ENCODE measurements at places on chromosomes 1 and 21. TPM values are rescaled to one million over a fixed set of nuclear protein-coding genes. Genes with fewer than 3 reads are reported as not detected.
A peak's percentile ranks its signal among the peaks of the same experiment; 100 is the strongest.

GRCh38 chr1:245278846-245279245, 124.1 kb downstream of the KIF26B start:
- no peak for DNase-seq

- no peak for DNase-seq
Observed at GRCh38 chr1:214188835-214189234, 92.1 kb upstream of the SMYD2 start.

GRCh38 chr1:152141971-152142584, 16.9 kb downstream of the RPTN start:
- no peak for DNase-seq

Gene TSPAN2
- 38.3 TPM for polyA plus RNA-seq

DNA sequence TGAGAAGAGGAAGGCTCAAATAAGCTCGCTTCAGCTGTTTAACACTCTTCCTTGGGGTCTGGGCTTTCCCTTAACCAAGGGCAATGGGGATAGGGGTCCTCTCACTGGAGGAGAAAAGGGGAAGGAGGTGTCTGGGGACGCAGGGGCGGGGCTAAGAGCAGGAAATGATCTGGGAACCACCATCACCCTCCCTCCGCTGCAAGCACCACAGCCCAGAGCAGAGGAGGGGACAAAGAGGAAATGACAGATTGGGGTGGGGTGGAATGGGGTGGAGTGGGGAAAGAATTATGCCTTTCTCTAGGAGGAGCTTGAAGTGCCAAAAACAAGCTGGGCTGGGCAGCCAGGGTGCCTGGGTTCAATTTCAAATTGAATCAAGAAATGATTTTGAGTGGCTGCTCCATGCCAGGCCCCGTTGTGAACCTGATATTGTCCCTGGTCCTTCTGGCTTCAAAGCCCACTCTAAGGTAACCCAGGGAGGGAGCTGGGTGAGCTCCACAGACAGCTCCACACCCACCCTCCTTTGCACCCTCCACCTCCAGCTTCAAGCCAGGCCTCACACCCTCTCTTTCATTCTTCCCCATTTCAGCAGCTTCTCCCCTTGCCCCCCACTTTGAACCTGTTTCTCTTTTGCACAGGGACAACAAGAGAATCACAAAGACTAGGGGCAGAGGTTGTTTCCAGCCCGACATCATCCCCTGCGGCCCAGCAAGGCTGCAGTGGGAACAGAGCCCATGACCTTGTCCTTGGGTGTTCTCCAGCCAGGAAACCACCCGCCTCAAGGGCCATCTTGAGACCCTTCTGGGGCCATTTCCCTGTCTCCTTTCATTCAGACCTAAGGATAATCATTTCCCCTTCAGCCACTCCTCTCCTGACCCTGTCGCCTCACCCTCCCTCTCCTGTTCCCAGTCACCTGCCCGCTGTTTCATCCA, 1.1 kb downstream of the ARHGAP30 start:
- DNase-seq = no peak

DNA sequence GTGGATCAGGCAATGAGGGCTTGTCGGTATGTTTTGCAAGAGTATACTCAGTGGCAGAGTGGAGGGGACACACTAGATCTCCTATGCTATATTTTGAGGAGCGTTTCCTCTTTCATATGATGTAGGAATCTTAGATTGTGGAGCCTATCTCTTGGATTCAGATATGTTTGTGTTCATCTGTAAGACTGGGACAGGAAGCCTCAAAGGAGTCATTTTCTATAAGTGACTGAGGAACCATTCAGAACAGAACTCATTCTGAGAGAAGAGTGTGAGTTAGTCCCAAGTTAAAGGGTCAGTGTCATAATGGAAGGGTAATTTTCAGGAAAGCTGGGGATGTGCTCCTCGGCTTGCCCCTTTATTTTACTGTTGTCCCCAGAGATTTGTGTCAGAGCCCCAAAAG, 107.7 kb downstream of the PTGS2 start:
- DNase-seq = no peak

DNA sequence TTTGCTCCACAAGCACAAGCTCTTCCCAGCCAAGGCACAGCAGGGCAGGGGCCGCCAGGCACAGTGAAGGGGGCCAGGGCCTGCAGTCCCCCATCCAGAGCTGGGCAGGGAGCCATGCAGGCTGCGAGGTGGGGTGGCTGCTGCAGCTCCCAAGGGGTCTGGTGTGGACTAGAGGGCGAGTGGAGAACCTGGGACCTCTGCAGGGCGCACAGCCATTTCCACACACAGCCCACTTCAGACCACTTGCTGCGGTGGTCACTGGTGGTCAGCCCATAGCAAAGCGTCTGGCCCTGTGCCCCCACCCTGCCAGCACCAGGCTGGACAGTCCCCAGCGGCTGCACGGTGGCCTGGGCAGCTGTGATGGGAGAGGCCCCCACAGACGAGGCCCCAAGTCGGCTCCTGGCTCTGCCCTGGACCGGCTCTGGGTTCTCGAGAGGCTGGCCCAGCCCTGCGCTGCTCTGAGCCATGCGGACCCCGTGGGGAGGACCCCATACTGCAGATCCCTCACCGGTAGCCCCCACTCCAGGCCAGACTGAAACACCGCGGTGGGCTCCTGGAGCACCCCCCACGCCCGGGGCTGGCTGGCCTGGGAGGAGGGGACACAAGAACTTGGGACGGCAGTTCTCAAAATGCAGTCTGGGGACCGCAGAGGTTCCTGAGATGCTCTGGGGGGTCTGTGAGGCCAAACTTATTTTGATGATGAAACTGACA, 47.1 kb upstream of the COL6A2 start:
- no peak for DNase-seq

Gene BSND
- polyA plus RNA-seq = 4.9 TPM

GRCh38 chr1:45722809-45723208, 27.6 kb downstream of the IPP start:
- DNase-seq = no peak

Gene LEMD1
- 2.6 TPM for polyA plus RNA-seq

DNA sequence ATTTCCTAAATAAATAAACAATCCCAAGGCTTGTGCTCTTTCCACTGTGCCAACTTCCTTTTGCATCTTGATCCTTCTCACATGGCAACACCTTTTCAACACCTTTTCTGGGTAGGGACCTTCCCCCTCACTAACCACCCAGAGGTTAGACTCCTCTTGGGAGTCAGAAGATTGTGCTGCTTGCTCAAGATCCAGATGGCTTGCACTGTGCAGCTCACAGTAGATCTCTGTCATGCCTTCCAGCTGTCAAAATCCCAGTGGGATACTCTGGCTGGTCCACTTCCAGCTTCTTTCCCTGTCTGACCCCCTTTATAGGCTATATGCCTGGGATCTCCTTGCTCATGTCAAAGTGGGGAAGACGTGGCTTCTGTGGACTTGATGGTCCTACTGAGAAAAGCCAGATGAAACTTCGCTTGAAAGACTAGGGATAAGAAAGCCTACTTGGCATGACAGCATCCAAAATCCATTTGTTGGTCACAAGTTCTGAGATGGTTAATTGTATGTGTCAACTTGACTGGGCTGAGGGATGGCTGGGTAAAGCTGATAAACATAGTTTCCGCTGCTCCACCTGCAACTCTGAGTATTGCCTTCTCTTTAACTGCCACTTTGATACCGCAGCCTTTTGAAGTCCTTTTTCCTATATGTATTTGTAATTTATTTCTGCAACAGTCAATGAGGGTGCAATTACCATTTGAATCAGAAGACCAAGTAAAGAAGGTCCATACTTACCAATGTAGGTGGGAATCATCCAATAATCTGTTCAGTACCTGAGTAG, 74.5 kb downstream of the S1PR1 start:
- DNase-seq = no peak

DNA sequence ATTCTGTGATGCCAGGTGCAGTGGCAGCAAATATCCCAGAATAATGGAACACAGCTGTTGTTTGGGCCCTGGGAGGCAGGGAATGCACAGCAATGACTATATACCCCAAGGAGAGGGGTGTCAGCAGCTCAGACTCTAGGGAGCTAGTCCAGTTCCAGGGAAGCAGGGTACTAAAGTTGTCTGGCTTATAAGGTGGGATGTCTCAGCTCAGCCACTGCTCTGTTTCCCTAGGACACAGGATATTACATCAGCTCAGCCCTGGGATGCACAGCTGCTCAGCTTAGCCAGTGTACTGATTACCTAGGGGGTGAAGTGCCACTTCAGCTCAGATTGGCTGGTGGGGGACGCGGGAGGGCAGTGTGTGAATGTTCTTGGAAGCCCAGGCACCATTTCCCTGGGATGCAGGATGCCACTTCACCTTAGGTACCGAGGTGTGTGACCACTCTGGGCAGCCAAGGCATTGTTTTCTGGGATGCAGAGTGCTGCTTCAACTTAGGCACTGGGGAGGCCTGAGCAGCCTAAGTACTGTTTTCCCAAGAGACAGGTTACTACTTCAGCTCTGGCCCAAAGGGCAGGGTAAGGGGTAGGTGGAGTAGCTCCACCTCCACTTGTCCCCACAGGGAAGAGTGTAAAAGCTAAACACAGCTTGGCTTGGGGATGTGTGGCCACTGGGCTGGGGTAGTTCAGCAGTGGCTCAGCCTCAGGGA, 59.4 kb downstream of the DIPK1A start:
- no peak for DNase-seq

DNA sequence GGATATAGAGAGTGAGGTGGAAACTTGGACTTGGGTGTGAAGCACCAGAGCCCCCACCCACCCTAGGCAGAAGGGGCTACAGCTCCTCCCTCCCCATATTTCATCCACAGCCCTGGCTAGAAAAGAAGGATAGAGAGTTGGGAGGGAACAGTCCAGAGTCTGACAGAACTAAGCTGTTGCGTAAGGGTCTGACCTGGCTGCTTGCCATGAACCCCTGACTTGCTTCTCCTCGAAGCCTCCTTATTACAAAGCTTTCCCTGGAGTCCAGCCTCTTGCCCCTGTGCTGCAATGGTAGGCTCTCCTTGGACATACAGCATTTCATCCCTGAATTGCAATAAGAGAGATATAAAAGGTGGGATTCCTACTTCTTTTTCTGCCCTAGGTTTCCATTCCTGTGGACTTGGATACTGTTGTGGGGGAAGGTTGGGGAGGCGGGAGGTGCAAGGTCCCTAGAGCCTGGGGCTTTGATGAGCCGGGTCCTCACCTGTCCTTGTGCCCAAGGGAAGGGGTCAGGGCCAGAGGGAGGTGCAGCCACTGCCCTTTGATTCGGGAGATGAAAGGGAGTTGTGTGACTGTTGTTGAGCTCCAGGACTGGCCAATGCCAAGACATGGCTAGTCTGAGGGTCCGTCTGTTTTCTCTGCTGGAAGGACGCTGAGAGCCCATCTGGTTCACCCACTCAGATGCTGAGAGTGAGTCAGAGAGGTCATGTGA, 2.7 kb downstream of the RHBG start:
- no peak for DNase-seq

DNA sequence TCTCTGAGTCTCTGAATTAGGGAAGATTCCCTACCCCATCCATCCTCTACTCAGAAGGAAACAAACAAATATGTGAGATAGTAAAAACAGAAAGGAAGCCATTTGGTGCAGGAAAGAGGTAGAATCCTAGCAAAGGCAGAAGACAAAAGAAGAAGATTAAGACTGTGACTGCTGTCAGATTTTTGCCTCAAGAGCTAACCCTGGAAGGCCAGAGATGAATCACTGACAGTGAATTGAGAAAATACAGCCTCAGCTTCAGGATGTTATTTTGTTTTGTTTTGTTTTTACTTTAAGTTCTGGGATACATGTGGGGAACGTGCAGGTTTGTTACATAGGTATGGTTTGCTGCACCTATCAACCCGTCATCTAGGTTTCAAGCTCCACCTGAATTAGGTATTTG, 31.7 kb downstream of the DSTYK start:
- no peak for DNase-seq

DNA sequence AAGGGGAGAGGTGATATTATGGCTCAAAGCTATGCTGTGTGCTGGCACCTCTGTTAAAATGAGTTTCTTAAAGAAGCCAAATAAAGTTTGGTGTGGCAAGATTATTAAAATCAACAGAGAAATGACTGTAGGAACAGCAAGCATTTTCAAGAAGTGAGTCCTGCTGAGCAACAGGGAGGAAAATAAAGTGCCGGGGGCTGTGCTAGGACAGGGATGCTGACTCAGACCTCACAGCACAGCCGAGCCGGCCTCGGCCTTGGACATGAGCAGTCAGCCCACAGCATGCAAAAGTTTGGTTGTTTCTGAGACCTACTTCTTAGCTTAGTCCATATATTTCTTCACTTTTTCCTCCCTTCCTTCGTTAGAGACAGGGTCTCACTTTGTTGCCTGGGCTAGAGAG, 19.2 kb downstream of the CNIH3 start:
- DNase-seq = no peak

Gene ZBTB8B
- polyA plus RNA-seq = 0.73 TPM

- DNase-seq = peak; percentile 20
Observed at GRCh38 chr1:225999912-226000337, 782 bp upstream of the SDE2 start.

Gene FGR
- polyA plus RNA-seq = 2.3 TPM

DNA sequence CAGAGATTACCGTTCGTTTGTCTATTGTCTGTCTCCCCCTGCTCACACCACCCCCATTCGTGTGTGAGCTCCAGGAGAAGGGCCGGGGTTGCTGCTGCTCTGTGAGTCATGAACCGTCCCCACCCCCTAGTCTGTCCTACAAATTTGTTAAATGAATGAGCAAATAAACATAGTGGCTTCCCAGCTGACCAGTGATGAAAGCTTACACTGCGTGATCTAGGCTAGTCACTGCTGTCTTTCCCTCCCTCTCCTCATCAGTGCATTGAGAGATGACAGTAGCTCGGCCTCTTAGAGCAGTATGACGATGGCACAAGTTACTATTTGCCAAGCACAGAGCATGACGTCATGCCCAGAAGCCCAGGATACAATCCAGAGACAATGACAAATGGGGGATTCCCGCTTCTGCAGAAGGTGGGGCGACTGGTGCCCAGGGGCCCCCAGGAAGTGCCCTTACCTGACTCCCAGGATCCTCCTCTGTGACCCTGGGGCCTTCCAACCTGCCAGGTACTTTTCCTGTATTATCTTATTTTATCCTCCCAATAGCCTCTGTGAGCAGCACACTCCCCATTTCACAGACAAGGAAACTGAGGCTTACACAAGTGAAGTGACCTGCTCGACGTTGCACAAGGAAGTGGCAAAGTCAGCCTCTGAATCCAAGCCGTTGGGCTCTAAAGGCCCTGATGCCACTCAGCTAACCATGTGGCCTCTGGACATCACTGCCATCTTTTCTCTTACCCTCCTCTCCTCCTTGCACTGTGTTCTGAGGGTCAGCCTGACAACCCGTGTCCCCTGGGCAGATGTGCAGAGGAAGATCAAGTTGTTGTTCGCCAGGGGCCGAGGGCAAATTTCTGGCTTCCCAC, 8.6 kb upstream of the EPHA2 start:
- DNase-seq = no peak

DNA sequence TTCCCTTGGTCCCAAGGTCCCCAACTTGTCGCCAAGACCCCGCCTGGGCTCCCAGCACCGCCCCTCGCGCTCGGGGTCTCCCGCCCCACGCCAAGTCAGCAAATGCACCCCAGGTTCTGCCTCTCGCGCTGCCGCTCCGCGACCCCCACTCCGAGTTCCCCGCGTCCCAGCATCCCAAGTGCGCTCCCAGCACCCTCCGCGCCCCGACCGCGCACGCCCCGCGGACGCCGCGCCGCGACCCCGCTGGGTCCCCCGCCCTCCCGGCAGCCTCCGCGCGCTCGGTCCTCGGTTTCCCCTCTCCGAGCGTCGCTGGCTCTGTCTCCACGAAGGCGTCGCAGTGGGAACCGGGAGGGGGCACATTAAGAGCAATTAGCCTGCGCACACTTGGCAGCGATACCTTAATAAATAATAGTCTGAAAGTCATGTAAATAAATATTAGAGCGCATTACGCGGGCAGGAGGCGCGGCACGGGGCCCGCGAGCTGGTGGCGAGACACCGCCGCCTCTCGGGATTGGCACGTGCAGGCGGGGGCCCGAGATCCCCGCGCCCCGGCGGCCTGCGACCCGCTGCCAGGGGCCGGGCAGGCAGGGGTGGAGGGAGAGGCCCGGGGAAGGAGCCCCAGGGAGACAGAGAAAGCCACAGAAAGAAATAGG, 75.9 kb downstream of the VWA5B1 start:
- no peak for DNase-seq

Gene PALMD
- 2.3 TPM for polyA plus RNA-seq

All from left renal cortex interstitium (tissue), 4 donors.